ENCODE measurements at places on chromosomes 7 and 10.

GRCh38 chr10:29658984-29659965 lies 24.5 kb upstream of the SVIL start:
- DNase-seq = no peak

GRCh38 chr10:35027567-35027966 lies 62.6 kb downstream of the CUL2 start:
- no peak for DNase-seq

- DNase-seq = no peak
Measured at GRCh38 chr10:22367471-22367870, 22.2 kb downstream of the SPAG6 start.

- no peak for DNase-seq
Measured at GRCh38 chr7:27750316-27750715, 10.4 kb downstream of the TAX1BP1 start.

- DNase-seq = no peak
Measured at GRCh38 chr10:24850727-24851296, 101.6 kb downstream of the PRTFDC1 start.

DNA sequence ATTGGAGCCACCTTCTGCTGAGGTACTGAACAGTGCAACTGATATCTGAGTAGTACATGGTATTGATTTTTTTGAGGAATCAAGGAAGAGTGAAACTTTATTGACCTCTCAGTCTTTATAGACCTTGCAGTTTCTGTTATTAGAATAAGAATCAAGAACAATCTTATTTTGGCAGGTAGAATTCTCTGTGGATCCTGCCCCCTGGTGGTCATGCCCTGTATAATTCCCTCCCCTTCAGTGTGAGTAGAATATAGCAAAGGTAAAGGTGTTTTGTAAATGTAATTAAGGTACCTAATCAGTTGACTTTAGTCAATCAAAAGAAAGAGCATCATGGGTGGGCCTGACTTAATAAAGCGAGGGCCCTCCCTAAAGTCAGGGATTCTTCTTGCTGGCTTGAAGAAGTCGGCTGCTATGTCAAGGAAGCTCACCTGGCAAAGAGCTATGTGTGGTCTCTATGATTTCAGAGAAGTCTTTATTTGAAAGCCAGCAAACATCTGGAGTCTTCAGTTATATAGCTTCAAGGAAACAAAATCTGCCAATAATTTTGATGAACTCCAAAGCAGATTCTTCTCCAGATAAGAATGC lies 142.8 kb downstream of the LSM5 start:
- peak; percentile 58 for DNase-seq

DNA sequence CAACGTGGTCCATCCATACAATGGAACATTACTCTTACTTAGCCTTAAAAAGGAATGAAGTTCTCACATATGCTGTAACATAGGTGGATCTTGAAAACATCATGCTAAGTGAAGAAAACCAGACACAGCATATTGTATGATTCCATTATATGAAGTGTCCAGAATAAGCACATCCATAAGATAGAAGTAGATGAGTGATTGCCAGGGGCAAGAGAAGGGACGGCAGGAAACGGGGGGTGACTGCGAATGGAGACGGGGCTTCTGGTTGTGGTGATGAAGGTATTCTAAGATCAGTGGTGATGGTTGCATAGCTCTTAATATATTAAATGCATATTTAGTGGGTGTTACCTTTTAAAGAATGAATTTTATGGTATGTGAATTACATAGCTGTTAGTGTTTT lies 29.8 kb downstream of the UBE3C start:
- DNase-seq = no peak

DNA sequence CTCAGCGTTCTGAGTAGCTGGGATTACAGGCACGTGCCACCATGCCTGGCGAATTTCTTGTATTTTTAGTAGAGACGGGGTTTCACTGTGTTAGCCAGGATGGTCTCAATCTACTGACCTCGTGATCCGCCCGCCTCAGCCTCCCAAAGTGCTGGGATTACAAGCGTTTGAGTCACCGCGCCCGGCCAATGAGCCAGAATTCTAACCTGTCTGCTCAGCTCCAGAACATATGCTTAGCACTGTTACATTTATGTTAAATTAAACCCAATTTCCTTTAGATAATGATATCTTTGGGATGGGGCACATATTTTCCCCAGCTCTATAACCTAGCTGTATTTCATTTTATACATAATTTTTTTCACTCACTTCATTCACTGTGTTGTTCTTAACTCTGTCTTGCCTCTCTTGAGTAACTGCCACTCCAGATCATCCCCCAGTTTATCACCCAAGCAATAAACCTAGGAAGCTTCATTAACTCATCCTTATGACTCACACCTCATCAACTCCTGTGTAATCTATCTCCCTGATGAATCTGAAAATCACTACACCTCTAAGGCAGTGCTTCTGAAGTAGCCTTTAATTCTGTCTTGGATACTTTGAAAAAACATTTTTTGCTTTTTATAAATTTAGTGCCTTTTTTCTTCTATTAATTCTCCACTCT lies 559.7 kb upstream of the ZWINT start:
- no peak for DNase-seq

DNA sequence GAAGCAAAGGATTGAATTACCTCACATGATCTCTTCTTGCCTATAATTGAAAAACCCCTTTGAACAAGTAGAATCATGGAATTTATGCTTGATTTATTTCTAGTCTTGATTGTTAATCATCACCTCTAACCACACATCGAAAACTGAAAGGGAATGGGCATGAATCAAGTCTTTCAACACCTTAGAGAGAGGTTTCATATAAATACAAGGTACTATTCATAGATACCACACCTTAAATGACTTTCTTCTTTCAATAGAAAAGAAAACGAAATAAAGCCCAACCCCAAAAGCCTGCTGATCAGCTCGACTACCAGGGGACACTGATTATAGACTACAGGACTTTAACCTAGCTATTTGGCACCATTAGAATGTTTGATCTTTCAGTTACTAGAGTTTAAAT lies 128.6 kb upstream of the PTPRZ1 start:
- no peak for DNase-seq

DNA sequence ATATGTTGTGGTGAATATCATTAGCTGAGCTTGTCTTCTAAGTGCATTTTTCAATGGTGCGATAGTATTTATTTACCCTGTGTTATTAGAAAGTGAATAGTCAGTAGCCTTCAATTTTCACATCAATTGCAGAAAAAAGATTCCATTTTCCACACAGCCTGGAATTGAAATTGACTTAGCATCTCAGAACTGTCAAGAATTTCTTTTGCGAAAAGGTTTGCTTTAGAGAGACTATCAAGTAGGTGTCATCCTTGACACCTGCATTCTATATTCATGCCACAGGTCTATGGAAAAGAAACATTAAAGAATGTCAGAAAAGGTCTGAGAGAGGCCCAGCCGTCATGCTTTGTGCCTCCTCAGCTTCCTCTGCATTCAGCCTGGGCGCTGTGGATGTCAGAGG lies 504.9 kb downstream of the PARD3 start:
- no peak for DNase-seq

- no peak for DNase-seq
Measured at GRCh38 chr7:47757921-47758411, 176.1 kb upstream of the TNS3 start.

DNA sequence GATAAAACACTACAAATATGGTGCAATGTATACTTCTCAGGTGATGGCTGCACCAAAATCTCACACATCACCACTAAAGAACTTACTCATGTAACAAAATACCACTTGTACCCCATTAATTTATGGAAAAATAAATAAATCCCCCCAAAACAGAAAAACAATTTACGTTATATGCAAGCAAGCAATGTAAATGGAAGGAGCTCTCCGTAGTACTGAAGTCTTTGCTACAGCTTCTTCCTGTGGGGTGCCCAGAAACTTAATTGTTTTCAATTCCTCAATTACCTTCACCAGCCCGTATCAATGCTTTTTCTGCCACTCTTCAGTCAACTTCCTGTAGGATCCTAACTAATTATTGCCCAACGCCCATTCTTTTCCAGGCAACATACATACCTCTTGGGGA lies 138.1 kb downstream of the RELN start:
- DNase-seq = no peak

- DNase-seq = no peak
Measured at GRCh38 chr7:90701771-90702170, 105.7 kb downstream of the CDK14 start.

DNA sequence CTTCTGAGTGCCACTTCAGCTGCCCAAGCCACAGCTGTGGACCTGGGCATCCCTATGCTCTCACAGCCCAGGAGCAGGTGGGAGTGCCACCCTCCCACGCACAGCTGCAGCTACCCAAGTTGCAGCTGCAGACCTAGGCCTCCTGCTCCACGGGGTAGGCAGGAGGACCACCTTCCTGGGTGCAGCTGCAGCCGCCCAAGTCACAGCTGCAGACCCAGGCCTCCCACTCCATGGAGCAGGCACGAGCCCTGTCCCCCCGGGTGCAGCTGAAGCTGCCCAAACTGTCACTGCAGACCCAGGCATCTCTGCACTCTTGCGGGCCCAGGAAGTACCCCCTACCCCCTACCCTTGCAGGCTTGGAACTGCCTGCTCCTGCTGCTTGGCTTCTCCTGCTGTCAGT lies 260.2 kb downstream of the XPNPEP1 start:
- no peak for DNase-seq

DNA sequence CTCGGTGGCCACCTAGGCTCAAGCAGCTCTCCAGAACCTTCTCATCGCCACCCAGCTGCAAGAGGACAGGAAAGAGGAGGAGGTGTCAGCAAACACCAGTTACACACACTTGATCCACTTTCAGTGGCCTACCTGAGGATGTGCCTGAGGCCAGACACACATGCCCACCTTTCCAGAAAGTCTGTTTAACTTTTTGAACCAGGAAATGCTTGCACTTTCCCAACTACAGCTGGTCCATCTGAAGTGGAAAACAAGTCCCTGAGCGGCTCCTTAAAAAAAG lies 15.7 kb upstream of the CYREN start:
- DNase-seq = no peak

DNA sequence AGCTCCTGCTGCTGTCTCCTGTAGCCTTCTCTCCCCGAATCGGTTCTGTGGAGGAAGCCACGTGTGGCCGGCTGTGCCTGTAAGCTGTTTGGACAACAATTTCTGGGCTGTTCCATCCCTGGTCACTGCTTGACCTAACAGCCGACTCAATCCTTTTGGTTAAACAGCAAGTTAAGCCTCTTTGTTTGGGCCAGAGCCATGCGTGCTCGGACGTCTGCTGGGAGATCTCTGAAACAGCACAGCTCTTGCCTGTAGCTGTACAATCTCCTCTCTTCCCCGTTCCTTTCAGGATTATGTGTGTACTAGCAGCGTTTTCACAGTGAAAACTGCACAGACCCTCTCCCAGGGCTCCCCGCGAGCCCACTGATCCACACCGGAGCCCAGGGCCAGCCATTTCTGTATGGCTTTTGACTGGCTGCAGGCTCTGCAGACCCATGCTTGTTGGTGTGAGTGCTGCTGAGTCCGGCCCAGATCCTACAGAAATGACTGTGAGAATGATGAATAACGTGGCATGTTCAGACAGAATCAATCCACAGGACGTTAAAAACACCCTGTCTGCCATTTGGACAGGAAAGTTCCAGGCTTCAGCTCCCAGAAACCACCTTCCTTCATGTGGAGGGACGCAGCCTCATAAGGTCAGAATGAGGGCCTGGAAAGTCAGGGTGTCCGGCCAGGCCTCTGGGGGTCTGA lies 428.6 kb upstream of the ADARB2 start:
- DNase-seq = no peak

DNA sequence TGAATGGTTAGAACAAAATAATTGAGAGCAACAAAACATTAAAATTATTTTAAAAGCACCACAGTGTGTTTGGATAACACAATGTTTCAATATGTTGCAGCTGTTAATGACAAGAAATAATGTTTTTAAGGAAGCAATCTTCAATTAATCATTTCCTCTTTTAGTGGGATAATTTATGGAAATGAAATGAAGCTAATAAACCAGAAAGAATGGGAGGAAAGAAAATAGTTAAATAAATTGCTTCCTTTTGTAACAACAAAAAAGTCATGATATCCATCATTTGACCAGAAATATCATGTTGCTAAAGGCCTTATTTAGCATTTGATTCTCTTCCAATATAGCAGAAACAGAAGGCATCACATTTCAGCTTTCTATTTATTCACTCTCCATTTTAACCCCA lies 224.5 kb downstream of the SEMA3A start:
- no peak for DNase-seq

DNA sequence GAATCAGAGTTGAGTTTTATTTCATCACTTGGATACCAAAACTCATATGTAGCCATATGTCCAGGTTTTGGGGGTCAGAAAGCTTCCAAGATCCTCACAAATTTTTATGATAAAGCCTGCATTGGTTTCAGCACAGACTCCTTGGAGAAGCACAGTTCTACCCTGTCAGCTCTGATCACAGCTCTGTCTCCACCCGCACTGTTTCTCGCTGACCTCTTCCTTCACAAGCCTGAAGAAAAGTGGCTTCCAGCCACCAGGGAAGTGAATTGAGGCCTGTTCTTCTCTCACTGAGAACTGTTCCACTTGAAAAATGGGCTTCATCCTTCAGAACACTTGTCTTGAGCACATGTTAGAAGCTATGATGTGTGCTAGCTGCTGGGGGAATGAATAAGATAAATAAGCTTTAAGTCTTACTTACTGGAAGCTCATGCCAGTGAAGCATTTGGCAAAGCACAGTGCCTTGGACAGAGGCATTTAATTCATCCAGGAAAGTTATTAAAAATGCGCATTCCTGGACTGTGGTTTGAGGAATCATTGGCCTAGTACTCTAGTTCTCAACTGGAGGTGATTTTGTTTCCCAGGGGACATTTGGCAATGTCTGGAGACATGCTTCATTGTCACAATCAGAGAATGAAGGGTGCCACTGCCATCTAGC lies 133.6 kb downstream of the BMPER start:
- DNase-seq = no peak

DNA sequence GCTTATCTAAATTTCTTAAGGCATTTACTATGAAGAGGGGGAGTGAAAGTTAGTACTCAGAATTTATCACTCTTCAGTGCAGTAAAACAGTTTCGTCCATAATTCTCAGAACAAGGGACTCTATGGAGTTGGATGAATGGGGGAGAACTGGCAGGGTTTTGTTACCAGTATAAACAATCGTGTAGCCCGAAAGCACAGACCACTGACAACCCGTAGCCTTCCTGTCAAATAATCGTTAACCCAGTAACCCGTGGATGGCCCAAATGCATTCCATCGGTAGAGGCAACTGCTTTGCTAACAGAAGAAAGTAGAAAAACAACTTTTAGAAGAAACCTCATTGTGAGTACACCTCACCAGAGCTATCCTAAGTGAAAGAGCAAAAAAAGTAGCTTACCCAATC lies 583.9 kb downstream of the NXPH1 start:
- DNase-seq = no peak
